T-cell (primary cell): ENCODE measurements at places on chromosomes 13 and 19. TPM values are rescaled to one million over a fixed set of nuclear protein-coding genes. Genes with fewer than 3 reads are reported as not detected.

DNA sequence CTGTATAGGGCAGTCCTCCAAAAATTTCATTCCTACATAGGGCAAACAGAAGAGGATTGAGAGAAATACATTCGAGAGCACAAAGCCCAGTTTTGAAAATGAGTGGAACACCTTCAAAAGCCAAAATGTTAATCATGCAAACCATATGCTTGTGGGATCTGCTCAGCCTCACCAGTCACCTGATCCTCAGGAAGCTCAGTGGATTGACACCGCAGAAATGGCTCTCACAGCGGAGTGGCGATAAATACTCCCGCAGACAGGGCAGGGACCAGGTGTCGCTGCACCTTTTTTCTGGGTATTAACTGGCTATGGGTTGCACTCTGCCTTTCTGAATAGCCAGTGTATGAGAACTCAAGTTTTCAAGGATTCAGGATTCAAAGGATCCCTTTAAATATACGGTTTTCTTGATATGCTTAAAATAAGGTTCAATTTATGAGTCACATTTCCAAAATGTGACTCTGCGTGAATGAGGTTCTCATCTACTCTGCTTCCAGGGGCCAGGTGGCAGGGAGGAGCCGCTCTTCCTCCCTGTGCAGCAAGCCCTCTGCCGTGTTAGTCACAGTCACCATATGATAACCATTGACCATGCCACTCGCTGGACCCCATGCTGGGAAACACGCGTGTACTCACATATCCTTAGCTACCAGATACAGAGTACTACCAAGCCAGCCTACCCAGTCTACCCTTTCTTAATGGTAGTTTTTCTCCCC, 18.3 kb upstream of the DHRS12 start:
- peak overlapping the region; percentile 84 for H3K27ac ChIP-seq
- H3K27me3 ChIP-seq = no peaks in the 10 kb centered on the region
- H3K36me3 ChIP-seq = no peaks in the 10 kb centered on the region
- no peak for DNase-seq

GRCh38 chr13:95937714-95938320, 115.4 kb downstream of the UGGT2 start:
- no peak for DNase-seq
- no peak overlapping the region for H3K27ac ChIP-seq
- no peak overlapping the region for H3K4me3 ChIP-seq
- H3K36me3 ChIP-seq = no peaks in the 10 kb centered on the region
- no peaks in the 10 kb centered on the region for H3K27me3 ChIP-seq

DNA sequence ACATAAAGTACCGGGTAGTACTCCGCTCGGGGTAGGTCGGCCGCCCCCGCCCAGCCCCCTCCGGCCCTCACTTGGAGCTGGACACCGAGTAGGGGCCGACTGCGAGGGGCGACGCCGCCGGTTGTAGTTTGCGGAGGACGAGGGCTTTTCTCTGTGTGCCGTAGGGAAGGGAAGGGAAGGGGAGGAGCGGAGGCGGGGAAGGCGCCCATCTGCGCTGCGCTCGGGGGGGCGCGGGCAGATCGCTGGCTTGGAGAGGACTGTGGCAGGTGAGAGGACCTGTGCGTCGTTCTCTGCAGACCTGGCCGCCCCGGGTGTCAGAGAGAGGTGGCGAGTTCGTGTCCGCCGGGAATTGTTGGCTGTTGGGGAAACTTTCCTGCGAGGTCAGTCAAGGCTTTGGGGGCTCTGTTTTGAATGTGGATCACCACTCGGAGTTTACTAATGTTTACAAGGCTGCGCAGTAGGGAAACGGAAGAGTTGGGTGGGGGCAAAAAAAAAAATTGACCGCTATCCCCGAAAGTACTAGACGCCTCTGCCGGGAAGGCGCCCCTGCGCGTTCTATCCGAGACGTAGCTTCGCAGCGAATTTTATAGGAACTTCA, 1.4 kb downstream of the ING1 start:
- H3K36me3 ChIP-seq = peaks cover 10% of the 10 kb centered on the region
- H3K4me3 ChIP-seq = peak overlapping the region; percentile 99
- peak overlapping the region; percentile 77 for H3K27ac ChIP-seq
- H3K27me3 ChIP-seq = no peaks in the 10 kb centered on the region
- peaks cover 38% of the 10 kb centered on the region for H3K4me1 ChIP-seq

DNA sequence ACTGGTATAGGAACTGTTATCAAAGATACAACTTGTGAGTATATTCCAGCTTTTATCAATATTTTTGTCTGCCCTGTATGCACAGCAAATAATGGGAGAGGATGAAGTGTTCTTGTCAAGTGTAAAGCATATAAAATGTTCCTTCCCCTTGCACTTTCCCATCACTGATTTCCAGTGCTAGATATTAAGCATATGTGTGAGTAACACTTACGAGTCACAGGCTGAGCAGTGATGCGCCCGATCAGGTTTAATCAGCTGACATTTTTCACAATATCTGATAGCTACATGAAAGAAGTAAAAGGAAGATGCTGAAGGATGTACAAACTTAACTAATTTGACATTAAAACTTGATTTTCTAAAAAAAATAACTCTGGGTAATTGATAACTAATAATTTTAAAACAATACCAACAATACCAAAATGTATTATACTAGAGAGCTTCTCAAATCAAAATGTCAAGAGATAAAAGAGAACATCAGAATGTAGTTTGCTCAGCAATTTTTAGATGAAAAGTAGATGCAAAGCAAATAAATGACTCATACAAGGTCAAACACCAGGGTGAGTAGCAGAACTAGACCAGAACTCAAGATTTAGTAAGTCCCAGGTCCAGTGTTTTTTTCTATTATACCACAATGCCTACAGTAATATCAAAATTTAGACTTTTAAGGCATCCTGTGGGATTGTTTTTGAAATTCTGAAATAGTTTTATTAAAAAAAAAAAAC, 56.4 kb downstream of the ZDHHC20 start:
- H3K27me3 ChIP-seq = no peaks in the 10 kb centered on the region
- H3K36me3 ChIP-seq = peaks cover 26% of the 10 kb centered on the region
- peaks cover 20% of the 10 kb centered on the region for H3K4me1 ChIP-seq

- no peak overlapping the region for H3K4me3 ChIP-seq
- no peak for DNase-seq
- H3K36me3 ChIP-seq = no peaks in the 10 kb centered on the region
Measured at GRCh38 chr13:24221007-24221406, 60.5 kb downstream of the SPATA13 start.

Gene USHBP1
- total RNA-seq = 0.10 TPM
